ENCODE measurements at places on chromosomes 2 and 18.

- no peak for DNase-seq
Observed at GRCh38 chr2:160345071-160345764, 145.1 kb upstream of the ITGB6 start.

GRCh38 chr2:151668737-151669136, 65.5 kb downstream of the NEB start:
- DNase-seq: no peak

- DNase-seq: peak; percentile 41
Observed at GRCh38 chr2:1972422-1972821, 228.1 kb upstream of the PXDN start.

GRCh38 chr2:30871440-30871839, 64.2 kb upstream of the CAPN13 start:
- no peak for DNase-seq

GRCh38 chr18:26407736-26408601, 140.4 kb downstream of the KCTD1 start:
- DNase-seq: no peak

GRCh38 chr18:63444580-63444979, 22.3 kb upstream of the VPS4B start:
- DNase-seq: no peak

DNA sequence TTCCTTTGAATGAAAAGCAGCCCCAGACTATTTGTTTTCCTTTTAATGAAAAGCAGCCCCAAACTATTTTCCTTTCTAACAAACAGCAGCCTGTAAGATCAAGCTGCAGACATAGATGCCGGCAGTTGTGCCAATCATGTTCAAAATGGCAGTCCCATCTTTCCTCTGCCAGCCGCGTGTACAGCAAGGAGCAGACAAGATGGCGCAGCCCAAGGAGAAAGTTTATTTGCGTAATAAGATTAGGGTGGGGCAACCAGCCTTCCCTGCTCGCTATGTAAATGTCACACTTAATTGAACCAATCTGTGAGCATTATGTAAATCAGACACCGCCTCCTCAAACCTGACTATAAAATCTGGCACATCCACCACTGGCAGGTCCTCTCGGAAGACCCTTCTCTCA, 226.0 kb downstream of the TGIF1 start:
- DNase-seq: no peak

DNA sequence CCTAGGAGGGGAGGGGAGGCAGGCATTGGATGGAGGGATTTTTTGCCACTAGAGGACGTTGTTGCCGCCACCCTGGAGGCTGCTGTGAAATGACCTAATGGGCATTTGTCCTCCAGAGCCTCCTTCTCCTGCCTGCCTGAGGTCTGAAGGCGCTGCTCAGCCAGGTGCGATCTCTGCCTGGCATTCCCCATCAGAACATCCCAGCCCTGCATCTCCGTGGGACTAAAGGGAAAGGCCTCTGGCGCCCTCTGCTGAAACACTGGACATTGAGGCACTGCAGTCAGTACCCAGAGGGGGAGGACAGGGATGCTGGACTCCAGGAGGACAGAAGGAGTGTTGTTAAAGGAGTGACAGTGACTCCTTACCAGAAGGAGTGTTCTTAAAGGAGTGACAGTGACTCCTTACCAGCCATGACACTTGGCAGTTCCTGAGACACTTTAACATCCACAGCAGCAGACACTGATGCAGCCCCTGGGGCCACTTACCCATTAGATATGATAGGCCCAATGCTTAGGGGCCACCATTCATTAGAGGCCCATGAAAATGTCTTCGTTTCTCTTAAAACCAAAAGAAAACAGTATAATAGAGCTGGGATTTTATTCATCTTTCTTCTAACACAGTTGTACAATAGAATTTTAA, 17.0 kb downstream of the THNSL2 start:
- DNase-seq: peak; percentile 84

GRCh38 chr2:158598862-158599517, 142.2 kb downstream of the PKP4 start:
- no peak for DNase-seq

DNA sequence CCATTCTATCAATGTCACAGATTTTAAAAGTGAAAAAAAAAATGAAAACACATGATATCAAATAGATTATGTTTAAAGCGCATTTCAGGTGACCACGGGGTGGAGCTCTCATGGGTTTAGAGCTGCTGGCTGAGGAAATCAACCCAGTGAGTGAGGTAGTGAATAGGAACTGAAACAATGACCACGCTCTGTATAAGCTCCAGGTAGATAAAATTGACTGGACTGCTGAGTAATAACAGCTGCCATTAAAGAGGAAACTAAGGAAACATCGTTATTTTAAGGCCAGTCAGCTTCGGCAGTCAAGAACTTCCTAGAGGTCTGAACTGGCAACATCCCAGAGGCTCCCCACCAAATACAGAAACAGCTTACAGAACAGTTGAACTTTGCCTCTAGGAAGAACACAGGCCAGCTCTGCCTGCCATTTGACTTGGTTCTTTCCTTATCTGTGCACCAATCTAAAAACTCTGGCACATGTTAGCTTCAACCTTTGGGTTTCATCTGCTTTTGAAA, 185.9 kb downstream of the PDE1A start:
- DNase-seq: peak; percentile 10

GRCh38 chr18:56987236-56987635, 159.7 kb upstream of the BOD1L2 start:
- DNase-seq: no peak

DNA sequence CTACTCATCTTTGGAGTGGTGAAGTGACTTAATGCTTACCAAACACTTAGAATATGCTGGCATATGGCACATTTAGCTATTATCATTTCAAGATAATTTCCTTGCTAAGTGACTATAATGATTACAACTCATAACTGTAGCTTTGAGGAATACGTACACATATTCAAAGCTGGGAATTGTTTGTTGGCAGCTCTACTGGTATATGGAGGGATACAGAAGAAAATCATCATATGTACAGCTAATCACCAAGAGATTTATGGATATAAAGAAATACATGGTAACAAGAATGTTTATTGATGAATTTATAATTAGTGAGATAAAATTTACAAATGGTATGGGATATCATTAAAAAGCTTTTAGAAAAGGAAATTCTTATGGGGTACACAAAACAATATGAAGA, 207.2 kb downstream of the GALNT13 start:
- DNase-seq: no peak

DNA sequence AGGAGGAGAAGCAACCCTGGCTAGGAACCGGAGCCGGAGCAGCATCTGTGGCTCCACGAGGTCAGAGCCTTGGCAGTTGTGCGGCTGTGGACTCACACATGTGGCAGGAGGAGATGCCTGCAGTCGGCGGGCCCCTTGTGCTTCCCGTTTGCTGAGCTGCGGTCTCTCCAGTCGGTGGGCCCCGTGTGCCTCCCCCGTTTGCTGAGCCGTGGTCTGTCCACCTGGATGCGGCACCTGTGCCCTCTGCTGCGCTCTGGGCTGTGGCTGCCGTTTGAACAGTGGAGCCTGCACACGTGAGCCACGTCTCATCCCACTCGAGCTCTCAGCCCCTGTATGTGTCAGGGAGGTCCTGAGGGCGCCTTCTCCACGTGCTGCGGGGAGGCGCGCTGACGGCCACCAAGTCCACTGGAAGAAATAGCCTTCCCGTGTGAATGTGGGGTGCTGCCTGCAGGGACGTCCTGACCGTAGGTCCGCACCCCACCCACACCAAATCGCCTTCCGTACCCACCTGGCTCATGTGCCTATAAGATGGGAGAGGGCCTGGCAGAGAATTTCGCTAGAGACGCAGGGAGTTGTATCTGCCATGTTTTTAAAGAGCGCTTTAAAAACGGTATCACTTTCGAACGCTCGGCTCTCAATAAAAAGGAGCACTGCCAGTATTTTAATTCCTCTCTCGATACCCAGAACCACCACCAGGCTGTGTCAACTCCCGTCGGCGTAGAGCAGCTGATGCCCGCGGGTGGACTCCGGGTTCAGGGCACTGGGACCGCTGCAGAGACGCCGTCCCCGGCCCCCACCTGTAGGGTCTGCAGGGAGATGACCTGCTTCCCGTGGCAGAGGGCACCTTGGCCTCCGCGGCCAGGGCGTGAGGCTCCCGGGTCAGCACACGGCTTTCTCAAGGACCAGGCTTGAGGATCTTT, 117.0 kb downstream of the NFATC1 start:
- DNase-seq: no peak

DNA sequence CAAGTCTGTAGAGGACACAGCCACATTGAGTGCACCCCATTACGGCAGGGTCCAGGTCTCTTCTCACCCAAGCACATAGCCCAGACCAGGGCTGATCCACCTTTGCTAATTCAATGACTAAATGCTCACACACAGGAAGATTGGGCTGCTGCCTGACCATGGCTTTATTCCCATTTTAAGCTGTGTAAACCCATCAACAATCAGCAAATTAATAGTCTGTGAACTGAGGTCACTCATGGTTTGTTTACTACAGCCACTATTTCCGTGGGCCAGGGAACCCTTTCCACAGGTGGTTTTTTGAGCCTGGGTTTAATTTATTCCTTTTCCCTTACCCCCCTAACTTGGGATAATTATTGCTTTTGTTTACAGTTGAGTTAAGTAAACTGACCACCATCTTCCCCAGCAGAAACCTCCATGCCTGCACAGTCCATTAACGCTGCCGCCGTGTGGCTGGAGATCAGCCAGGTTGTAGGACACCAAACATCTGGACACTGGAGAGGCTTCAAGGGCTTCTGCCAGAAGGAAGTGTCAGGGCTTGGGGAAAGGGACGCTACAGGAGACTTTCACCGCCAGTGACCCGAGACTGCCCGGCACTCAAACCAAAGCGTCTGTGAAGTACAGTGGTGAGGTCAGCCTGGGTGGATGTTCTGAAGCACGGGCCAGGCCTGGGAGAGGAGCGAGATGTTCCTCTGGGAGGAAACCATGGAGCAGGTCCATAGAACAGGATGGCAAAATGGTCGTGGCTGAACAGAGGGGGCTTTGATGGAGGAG, 282.9 kb downstream of the DYSF start:
- no peak for DNase-seq

DNA sequence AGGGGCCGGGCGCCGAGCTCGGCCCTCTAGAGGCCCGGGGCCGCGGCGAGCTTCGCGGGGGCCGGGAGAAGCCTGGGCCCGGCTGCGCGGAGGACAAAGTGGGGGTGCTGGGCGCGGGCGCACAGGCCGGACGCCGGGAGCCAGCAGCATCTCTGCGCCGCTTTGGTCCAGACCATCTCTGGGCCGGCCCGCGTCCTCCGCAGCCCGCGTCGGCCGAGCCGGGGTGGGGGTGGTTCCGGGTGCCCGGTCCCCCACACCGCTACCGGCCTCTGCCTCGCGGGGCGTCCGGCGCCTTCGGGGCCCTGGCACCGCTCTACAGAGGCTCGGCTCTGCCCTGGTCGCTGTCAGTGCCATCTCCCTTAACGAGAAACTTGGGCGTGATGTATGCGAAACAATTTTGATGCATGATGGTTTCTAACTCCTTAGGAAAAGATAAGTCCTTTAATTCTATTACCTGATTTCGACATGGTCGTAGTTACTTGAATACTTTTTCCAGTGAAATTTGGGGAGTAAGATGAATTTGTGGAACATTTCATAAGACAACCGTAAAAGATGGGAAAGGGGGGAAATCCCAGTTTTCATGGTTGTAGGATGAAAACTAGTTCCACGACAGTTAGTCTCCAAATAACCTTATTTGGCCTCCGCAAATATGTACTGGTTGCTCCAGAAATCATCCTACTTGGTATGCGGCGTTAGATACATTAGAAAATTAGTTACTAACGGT, 562 bp downstream of the TWSG1 start:
- DNase-seq: no peak

DNA sequence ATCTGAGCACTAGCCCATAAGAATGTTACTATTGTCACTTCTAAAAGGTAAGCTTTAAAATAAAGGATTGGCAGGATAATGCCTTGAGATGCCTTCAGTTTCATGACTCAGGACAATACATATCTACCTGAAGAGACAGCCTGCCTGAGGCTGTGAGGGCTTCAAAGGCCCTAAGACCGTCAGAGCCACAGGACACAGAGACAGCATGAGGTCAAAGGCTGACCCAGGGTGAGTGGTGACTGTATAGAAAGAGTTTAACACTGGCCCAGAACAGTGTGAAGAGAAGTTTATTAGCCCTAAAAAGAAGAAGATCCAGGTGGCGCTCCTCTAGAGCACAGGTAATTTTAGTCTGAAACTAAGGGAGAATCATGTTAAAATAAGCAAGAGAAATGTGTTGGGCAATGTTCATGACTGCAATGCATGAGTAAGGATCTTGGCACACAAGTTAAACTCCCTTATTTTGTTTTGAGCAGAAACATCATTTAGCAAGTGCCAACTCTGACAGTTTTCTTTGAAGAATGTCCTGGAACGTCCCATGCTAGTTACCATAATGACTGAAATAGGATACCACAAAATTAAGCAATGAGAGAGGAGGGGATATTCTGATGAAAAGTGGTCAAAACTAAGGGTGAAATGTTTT, 78.1 kb upstream of the FAM110C start:
- no peak for DNase-seq

DNA sequence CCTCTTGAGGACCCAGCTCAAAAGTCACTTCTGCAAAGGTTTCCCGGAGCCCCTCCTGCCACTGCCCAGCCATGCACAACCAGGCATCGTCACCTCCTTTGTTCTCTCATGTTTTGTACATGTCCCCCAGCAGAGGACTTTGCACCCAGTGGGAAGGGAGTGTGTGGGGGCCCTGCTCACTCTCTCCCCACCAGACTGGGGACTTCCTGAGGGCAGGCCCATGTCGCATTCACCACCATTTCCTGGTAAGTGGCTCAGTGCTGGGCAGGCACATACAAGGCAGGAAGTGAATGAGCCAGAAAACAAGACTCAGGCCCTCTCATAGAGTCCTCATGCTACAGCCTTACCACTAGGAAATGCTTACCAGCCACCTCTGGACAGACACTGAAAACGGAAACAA, 18.9 kb downstream of the MRPL35 start:
- no peak for DNase-seq

DNA sequence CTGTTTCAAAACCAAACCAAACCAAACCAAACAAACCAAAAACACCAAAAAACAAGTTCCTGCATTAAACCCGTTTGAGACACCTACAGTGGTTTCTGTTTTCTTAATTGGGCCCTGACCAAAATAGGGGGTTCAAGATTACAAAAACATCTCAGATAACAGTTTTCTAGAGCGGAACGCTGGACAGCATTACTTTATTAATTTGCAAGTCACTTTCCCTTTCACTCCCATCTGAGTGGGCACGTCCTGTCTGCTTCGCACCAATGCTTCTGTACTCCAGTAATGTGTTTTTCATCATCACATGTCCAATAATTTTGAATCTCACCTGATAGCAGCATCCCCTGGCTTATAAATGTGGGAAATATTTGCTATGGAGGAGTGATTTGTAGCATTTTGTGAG, 11.7 kb upstream of the MYO1B start:
- no peak for DNase-seq

GRCh38 chr18:44696892-44697291, 16.2 kb downstream of the SETBP1 start:
- DNase-seq: peak; percentile 49

GRCh38 chr18:5900262-5900661, 4.9 kb upstream of the TMEM200C start:
- DNase-seq: no peak

GRCh38 chr2:152790883-152791282, 72.5 kb downstream of the ARL6IP6 start:
- no peak for DNase-seq

GRCh38 chr2:120341977-120342376, 4.0 kb upstream of the INHBB start:
- no peak for DNase-seq

Measured in H1 (cell line).